Stimulated activated CD4-positive, alpha-beta T cell treated with anti-CD3 and anti-CD28 coated beads, Interleukin-15, amount 100 ng/mL, for 48 hours (primary cell): ENCODE measurements at places on chromosomes 7 and 10.

- no peak for DNase-seq
Measured at GRCh38 chr10:18582803-18583202, 68.6 kb downstream of the NSUN6 start.

DNA sequence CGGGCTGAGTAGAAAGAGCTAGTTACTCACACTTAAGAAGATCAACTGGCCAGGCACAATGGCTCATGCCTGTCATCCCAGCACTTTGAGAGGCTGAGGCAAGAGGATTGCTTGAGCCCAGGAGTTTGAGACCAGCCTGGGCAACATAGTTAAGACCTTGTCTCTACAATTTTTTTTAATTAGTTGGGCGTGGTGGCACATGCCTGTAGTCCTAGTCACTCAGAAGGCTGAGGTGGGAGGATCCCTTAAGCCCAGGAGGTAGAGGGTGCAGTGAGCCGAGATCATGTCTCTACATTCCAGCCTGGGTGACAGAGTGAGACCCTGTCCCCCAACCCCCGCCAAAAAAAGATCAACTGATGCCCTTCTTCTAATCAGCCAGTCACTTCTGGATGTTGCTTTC is 74.6 kb upstream of the ATP6V0A4 start:
- no peak for DNase-seq

GRCh38 chr7:47715631-47716068 is 133.7 kb upstream of the TNS3 start:
- DNase-seq = no peak

DNA sequence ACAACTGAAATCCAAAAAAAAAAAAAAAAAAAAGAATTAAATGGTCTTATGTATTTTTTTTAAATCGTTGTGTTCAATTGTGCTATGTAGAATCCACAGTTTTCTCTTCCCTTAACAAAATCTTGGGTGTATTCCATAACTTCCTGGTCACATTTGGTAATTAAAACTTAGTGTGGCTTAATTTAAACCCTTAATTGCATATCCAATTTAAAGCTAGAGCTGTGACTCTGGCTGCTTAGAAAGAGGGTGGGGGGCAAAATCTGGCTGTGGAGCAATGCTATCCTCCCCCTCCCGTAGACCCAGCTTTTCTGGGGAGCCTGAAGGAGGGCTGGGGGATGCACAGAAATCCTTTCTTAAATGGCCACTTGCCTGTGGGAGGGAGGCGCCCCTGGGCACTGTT is 695.1 kb downstream of the INHBA start:
- DNase-seq = no peak

- DNase-seq = no peak
Measured at GRCh38 chr7:105662998-105663397, 81.7 kb upstream of the EFCAB10 start.

DNA sequence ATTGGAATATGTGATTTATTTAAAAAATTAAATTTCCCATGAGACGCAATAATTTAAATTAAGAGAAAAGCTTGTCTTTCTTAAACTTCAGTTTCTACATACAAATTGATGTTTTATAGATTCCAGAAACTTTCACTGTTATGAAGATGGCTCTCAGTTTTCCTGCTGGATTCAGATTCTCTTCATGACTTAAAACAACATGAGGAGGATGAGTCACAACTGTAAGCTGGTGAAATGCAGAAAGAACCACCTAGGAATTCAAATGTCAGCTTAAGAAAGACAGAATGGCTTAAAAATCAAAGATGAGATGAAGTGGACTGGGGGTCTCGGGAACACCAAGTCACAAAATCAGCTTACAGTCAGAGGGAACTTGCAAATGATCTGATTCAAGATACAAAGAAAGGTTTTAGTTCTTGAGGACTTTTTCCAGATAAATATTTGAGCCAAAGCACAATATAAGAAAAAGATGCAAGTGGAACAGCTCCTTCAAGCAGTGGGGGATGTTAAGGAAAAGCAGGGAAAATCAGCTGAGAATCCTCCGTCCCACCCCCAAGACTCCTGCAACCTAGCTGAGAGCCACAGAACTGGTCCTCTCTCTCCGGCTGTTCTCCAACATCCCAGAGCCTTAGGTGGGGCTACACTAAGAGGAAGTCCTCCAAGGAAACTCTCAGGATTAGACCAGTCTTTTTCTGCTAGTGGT is 279.8 kb downstream of the KCNMA1 start:
- no peak for DNase-seq

GRCh38 chr7:22438994-22439393 is 61.0 kb downstream of the STEAP1B start:
- no peak for DNase-seq

DNA sequence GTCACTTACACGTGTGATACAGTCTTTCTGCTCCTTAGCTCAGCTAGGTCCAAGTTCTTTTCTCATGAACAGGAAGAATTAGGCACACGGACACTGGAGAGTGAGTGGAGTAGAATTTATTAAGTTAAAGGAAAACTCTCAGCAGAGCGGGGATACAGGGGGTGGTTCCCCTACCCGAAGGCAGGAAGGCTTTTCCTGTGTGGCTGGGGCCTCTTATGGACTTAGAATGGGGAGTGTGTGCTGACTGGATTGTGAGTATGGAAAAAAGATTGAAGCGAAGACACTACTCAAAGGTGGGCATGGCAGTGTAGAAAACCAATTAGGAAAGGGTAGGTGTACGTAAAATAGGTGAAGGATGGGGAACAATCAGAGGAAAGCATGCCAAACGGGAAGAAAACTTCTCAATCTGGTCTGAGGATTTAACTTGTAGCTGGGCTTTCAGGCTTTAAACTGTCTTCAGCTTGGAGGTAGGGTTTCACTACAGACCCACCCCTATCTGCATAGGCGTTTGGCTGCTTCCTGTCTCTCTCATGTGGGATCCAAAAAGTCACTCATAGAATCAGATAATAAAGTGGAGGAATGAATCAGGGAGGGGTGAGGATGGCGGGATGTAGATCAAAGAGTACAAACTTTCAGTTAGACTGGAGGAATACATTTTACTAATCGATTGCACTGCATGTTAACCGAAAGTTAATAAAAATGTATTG is 104.2 kb downstream of the ANKRD7 start:
- DNase-seq = no peak

DNA sequence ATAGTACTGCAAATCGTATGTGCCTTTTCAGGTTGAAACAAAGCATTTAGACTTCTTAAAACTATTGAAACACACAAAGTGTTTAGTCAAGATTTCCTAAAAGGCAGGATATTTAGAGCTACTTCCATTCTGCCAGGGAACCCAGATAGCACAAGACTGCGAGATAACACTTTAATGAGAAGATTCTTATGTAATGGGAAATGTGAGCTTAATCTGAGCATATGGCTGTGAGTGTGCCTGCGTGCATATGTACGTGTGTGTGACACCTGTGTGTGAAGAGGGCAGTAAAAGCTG is 14.3 kb upstream of the JCAD start:
- DNase-seq = no peak

- DNase-seq = no peak
Measured at GRCh38 chr7:7731732-7732131, 13.3 kb upstream of the RPA3 start.

- DNase-seq = no peak
Measured at GRCh38 chr7:22390516-22390915, 33.6 kb upstream of the RAPGEF5 start.

GRCh38 chr10:22648547-22648961 is 65.8 kb downstream of the PIP4K2A start:
- DNase-seq = no peak

GRCh38 chr10:46070749-46071148 is 24.7 kb upstream of the MSMB start:
- no peak for DNase-seq

GRCh38 chr7:80499350-80499953 is 12.4 kb downstream of the GNAT3 start:
- no peak for DNase-seq

DNA sequence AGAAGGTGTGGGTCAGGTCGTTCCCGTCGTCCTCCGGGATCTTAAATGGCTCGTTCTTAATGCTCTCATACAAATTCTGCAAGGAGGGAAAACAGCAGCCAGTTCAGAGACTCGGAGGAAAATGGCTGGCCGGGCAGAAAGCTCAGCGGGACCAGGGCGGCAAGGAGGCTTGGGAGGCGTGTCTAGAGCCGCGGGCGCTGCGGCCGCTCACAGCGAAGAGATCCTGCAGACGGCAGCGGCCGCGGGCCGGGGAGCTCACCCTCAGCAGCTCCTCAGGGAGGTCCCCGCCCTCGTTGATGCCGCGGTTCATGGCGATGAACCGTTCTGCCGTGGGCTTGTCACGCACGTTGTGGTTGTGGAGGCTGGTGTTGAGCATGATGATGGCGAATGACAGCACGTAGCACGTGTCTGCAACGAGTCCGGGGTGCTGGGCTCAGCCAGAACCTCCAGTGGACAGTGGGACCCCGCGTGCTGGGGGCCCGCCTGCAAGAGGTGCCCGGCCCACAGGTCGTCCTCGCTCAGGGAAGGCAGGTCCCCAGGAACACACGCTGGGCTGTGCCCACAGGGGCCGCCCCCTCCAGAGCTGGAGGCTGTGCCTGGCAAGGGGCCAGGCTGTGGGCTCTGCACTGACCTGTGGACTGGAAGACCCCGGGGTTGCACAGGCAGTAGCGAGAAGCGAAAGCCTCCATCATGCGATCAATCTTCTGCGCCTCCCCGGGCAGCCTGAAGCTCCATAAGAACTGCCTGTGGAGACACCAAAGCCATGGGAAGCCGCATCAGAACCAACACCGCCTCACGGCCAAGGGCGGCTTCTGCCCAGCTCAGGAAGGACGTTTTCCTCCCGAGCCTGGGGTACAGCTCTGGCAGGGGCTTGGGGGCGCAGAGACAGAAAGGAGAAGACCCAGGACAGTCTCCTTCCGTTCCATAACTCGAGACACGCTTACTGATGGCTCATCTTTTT is 101.6 kb downstream of the CYTH3 start:
- DNase-seq = no peak

DNA sequence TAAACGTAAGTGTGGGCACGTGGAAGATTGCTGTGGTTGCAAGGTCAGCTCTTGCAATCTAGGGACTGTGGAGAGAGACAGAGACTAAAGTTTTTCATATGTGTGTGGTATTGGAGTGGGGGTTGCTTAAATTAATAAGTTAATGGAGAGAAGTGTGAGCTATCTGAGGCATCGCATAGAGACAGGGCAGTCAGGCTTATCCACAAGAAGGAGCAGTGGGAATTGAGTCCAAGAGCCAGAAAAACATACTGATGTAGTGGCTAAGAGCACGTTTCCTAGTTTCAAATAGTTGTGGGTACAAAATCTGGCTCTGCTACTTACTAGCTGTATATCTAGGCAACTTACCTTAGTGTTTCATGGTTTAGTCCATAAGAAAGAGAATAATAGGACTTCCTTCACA is 65.8 kb downstream of the SORCS3 start:
- no peak for DNase-seq

GRCh38 chr10:43252166-43252782 is 14.6 kb downstream of the RASGEF1A start:
- no peak for DNase-seq

- DNase-seq = no peak
Measured at GRCh38 chr10:31749981-31750840, 178.4 kb downstream of the ARHGAP12 start.

DNA sequence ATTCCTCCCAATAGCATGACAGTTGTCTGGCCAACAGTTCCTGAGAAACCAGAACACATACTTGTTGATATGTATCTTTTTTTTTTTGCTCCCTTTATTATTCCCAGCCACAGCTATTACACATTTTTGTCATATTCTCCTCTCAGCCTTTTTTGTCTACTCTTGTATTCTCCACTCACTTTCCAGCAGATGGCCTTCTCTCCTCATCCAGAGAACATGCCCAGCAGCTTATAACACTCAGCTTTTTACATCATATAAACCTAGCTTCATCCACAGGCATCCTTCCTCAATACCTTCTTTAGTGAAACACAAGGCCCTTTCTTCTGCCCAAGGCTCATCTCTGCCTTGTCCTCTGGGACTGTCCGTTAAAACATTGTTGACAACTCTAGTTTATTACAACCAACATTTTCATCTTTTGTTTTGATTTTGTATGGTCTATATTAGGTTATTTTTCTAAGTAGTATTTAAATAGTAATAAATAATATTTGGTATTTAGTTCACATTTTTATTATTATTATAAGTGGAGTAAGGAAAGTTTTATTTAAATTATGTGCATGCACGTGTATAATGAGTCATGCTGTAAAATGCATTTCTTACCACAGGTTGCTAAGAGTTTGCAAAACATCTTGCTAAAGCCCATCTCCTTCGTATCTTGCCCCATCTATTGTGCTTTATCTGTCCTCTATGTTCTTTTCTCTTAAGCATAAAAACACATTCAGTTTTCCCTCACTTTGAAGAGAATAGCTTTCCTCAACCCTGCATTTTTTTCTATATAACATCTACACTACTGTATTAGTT is 101.5 kb downstream of the ORC5 start:
- DNase-seq = no peak

- no peak for DNase-seq
Measured at GRCh38 chr10:26567351-26567721, 129.2 kb downstream of the APBB1IP start.

- no peak for DNase-seq
Measured at GRCh38 chr10:113027574-113028455, 77.8 kb downstream of the TCF7L2 start.

DNA sequence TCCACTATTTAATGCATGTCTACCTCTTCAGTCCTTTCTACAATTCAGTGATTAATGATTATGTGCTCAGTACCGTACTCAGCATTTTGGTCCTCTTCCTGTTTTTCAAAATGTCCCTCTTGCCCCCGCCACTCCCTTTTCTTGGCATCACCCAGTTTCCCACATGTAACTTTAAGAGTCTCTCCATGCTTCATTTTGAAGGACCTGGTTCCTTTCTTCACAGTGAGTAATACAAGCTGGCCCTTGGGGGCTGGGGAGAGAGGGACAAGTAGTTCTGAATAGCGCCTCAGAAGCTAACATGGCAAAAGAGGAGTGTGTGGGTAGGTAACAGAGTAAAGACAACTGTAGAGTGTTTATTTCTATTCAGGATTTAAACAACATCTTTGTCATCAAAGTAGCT is 34.6 kb upstream of the SLIT1 start:
- DNase-seq = no peak

GRCh38 chr7:18906901-18907300 is 210.5 kb downstream of the TWIST1 start:
- DNase-seq = no peak

DNA sequence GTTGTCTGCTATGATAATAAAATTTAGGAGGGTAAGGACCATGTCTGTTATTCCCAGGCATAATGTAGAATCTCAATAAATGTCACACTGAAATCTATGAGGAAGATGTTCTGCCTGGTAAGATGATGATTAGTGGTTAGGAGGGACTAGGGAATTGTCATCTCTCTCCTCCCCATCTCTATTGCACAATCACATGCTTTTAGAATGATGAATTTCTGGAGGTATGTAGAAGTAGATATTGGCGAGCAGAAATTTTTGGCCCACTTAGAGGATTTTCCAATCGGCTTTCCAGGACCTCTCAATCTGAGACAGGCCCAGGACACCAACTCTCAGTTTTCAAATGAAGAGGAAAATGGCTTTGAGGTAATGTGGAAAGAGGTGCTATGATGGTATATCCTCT is 2.0 kb upstream of the PITX3 start:
- no peak for DNase-seq

- no peak for DNase-seq
Measured at GRCh38 chr10:71006506-71006905, 118.1 kb upstream of the PCBD1 start.
